CMK (cell line): ENCODE measurements at places on chromosomes 4 and X.

- DNase-seq = no peak
These were observed 8.9 kb downstream of the NUP62CL start for GRCh38 chrX:107197319-107197718.

DNA sequence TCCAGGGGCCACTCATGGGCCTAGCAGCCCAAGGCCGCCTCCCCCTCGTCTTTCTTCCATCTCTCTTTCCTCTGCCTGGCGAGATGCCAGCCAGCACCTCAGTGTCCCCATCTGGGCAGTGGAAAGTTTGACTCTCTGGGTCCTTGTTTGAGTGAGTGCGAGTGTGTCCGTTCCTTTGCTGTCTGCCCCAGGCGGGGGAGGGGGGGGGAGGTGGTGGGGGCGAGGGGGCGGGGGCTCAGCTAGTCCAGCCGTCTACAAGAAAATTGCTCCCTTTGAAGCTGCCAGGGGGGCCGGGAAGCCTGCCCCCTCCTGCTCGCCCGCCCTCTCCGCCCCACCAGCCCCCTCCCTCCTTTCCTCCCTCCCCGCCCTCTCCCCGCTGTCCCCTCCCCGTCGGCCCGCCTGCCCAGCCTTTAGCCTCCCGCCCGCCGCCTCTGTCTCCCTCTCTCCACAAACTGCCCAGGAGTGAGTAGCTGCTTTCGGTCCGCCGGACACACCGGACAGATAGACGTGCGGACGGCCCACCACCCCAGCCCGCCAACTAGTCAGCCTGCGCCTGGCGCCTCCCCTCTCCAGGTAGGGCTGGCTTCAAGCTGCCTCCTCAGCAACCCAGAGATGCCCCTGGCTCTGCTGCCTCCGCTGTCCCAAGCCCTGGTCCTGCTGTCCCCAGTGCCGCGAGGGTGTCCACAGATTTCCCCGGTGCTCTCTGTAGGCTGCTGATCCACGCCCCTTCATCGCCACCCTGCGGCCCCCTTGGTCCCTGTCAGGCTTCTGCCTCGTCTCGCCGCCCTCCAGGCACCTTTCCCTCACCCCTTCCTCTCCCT lies at the start of gene BGN:
BGN (plus strand) TSS at position 440 of the 821 bp plus-strand sequence. CDS start 9,652 bp downstream, outside the sequence.
- no peak for DNase-seq

GRCh38 chr4:78136109-78137081 lies 79.3 kb downstream of the FRAS1 start:
- no peak for DNase-seq

- DNase-seq = no peak
These were observed 11.8 kb downstream of the SEC24D start for GRCh38 chr4:118824141-118824540.

DNA sequence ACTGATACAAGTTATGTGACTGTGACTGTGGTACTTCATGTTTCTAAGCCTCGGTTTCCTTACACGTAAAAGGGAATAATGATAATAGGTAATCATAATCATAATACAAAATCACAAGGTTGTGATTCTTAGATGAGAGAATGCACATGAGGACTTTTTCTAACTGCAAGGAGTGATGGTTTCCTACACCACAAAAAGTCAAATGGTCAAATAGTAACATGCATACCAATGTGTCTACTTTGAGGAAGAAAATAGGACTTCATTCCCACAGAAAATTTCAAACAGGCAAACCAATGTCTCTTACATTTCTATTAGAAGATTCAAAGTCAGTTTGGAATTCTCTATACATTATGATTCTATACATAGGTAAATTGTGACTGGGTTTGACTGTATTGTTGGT lies 368.7 kb upstream of the FTHL17 start:
- DNase-seq = no peak

GRCh38 chr4:173696011-173696410 lies 166.0 kb upstream of the HAND2 start:
- no peak for DNase-seq

DNA sequence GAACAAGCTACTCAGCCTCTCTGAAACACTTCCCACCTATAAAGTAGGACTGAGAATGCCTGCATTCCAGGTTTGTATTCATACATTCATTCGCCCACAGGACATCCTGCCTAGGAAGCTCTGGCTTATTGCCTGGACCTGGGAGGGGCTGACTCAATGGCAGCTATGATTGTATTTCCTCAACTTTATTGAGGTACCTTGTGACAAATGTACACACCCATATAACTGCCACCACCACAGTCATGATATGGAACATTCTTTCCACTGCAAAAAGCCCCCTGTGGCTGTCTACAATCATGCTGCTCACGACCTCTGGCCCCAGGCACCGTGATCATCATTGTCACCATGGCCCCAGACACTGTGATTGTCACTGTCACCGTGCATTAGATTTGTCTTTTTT lies 68.3 kb downstream of the ABLIM2 start:
- DNase-seq = no peak
